ENCODE measurements at places on chromosomes 5 and 9.

GRCh38 chr5:168073311-168073710 lies 218.1 kb upstream of the WWC1 start:
- no peak for DNase-seq

DNA sequence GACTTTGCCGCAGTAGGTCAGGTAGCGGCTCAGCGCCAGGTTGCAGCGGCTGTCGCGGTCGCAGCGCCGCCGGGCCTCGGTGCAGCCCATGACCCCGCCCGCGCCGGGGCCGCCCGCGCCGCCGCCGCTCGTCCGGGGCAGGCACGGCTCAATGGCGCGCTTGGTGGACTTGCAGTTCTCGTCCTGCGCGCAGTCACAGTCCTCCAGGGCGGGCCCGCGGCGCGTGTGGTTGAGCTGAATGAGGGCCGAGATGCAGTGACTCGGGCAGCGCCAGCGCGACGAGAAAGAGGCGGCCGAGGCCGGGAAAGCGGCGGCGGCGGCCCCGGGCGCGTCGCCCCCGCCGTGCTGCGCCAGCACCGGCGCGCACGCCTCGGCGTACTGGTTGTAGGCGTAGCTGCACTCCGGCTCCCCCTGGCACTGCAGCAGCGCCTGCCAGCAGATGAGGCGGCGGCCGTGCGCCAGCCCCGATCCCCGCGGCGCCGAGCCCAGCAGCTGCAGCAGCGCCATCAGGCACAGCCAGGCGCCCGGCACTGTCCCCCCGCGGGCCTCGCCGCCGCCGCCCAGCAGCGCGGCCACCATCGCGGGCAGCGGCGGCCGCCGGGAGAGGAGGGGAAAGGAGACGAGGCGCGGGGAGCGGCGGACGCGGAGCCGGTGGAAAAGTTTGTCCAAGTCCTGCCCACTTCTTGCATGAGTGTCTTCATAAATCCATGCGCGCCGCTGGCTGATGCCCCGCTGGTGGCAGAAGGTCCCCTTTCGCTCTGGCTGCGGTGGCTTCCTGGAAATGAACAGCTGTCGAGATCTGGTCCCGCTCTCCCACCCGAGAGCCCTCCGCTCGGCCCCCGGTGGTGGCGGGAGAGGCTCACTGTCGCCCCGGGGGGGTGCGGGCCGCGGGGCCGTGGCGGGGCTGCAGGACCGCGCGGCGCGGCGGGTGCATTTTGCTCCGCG lies 833 bp downstream of the GAS1 start:
- DNase-seq = peak; percentile 31

DNA sequence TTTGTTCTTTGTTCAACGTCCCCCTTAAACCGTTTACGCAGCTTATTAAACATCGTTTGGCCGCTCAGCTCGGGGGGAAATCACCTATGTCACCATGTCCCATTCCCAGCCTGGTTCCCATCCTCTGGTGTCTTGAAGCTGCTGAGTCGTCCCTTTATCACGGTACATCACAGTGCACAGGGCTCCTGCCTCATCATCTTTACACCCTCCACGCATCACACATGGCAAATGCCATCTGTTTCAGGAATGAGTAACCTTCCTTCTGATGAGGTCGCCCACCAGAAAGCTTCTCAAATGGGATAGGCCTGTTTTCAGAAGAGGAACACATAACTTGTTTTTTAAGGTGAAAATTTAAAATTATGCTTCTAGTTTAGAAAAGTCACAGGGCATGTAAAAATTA lies 7.9 kb upstream of the LHX6 start:
- no peak for DNase-seq

- no peak for DNase-seq
These were observed 60.1 kb downstream of the SIL1 start for GRCh38 chr5:139138109-139138508.

DNA sequence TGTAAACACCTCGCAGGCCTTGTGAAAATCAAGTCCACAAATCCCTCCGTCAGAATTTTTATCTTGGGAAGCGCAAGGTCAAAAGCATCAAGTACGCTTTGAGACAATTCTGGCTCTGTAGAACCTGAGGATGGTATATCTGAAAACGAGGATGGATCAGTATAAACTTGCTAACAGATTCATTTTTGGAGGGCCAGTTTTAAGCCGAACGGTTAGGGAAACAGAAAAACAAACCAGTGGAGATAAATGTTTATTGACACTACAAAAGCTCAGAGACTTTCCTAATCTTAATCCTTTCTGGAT lies 352 bp upstream of the PGGT1B start:
- no peak for DNase-seq
